ENCODE measurements at places on chromosomes 2 and 18.

GRCh38 chr2:70473101-70473722 lies 80.4 kb downstream of the TGFA start:
- DNase-seq, result no peak

- no peak for DNase-seq
Measured at GRCh38 chr2:241748468-241749256, 14.2 kb downstream of the D2HGDH start.

DNA sequence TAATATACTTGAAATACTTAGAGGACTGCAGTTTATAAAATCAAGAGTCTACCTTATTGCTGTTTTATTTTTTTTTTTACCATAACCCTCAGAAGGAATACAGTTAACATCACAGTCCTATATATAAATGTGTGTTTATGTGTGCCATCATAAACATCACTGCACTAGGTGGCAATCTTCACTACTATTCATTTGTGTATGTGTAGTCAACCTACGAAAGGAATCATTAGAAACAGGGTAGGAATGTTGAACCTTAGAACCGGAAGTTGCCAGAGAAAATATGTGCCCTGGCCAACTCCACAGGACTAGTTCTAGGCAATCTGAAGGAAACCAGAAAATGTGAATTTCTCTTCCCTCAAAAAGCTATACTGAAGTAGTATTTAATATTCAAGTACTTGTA lies 3.4 kb downstream of the GEN1 start:
- no peak for DNase-seq

DNA sequence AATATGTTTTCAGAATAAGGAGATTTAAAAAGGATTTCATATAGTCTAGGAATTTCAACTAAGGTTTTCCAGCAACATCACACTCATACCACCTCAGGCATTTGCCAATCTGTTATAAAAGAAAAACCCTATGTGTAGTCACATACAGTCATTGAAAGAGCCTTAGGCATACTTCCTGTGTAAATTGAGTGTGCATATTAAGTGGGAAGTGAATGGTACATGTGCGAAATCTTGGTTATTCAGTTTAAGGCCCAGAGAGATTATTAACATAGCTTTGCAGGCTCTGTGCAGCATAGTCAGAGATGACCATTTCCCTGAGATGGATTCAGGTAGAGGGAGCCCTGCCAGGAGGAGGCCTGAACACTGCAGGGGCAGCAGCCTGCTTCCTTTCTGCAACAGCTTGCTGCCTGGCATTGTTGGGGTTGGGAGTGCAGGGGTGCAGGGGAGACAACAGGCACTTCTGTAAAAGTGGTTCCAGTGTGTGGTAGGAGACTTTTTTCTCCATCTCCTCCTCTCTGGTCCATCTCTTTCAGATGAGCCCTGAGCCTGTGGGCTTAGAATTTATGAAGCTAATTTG lies 100.1 kb upstream of the OSR1 start:
- no peak for DNase-seq

DNA sequence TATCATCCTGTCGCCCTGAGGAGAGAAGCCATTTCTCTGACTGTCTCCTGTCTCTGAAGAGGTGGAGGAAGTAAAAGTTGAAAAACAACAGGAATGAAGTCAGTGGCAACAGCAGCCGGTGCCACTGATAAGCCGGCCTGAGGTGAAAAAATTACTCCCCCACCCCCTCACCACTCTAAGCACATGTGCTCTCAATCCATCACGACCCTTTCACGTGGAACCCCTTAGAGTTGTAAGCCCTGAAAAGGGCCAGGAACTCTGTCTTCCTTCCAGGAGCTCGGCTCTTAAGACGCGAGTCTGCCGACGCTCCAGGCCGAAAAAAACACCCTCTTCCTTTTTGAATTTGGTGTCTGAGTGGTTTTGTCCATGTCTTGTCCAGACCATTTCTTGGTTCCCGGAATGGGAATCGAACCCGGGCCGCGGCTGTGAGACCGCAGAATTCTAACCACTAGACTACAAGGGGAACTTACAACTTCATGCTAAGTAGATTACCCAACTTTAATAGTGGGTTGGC lies 40.7 kb upstream of the TRIM43 start:
- DNase-seq, result no peak

DNA sequence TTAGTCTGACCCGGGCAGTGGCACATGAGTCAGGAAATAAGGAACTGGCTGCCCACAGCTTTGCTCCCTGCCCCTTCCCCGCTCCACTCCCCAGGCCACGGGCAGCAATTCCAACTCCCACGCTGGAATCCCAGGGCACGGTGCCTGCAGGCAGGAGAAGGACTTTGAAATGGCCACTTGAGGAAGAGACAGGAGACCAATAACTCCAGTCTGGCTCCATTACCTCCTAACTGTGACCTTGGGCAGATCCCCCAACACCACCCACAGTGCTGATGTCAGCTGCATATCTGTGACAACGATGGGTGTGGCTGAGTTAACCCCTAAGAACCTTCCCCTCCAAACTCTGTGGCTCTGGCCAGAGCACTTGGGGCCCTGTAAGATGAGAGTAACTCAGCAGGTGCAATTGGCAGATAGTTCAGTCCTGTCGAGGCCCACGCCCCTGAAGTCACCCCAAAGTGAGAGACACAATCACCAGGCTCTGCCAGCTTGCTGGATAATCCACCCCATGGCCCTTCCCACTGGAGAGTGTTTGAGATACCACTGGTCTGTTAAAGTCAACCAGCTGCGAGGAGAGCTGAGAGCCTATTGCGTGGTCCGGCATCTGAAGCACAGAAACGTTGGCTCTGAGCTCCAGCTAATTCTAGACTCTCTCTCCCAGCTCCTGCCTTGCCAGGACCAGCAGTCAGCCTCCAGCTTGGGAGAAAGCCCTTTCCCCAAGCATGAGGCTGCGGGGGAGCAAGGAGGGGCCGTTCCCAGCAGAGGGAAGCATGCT lies 175.2 kb downstream of the TNS1 start:
- peak; percentile 82 for DNase-seq

DNA sequence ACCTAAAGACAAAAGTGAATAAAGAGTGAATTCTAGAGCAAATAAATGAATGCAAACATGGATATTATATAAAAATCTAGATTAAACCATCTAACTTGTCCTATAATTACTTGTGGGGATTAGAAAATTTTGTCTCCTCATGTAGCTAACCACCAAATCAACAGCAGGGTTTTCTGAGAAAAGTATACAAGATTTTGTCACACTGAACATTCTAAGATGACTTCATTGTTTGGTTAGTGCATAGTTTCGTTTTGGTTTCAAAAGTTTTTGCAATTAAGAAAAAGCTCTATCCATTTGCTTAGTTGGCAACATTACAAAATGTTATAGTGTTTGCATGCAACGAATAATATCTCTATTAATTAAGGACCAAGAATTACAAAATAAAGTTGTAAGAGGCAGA lies 125.0 kb downstream of the LRP2 start:
- no peak for DNase-seq

- no peak for DNase-seq
Measured at GRCh38 chr2:35415282-35415681, 940.3 kb upstream of the CRIM1 start.

GRCh38 chr18:10444314-10445006 lies 10.0 kb upstream of the APCDD1 start:
- no peak for DNase-seq

DNA sequence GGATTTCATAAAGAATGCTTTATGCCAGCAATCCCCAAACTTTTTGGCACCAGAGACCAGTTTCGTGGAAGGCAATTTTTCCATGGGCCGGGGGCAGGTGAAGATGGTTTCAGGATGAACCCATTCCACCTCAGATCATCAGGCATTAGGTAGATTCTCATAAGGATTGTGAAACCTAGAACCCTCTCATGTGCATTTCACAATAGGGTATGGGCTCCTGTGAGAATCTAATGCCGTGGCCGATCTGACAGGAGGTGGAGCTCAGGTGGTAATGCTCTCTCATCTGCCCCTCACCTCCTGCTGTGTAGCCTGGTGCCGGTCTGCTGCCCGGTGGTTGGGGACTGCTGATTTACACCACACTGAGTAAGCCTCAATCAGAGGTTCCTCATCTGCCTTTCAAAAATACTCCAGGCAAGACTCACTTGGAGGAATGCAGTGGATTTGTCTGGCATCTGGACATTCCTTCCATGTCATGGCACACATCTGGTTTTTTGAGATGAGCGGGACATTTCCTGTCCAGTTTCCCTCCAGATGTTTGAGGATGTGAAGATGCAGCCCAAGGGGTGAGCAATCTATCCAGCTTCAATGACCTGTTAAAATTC lies 185.8 kb downstream of the VAPA start:
- no peak for DNase-seq

- DNase-seq, result no peak
Measured at GRCh38 chr2:100945433-100945740, 56.7 kb upstream of the RPL31 start.

Measured in liver (tissue), 10 donors.